A172 (cell line): ENCODE measurements at places on chromosomes 2 and 18.

DNA sequence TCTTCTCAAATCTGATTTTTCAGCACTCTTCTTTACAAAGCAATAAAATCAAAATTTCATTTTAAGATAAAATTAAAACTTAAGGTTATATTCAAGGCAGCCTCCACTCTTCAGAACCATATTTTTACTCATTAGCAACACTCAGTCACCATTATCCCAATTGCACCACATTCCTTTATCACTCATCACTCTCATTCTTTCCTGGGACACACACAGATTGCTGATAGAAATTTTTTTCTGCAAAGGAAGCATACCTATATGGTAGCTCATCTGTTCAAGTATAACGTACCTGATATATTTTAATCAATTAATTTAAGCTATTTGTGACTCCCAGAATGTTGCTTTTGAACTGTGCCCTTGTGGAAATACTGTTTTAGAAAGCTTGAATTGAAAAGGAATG lies 1559.3 kb upstream of the ZEB2 start:
- peak; percentile 1 for DNase-seq

DNA sequence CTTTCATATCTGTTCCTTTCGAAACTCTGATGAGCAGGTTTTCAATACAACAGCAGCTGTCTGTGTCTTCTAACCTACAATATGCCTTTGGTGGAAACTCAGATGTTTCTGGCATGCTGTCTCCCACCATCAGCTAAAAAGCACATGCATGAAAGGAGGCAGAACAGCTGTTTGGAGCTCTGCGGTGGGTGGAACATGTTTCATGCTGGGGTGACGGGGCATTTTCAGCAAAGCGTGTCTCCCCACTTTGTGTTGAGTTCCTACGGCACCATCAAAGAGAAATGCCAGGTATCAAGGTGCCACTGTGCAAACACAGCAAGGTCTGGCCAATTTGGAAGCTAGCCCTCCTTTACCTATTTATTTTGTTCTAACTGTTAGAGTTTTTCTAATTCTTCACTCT lies 290.1 kb downstream of the CLIP4 start:
- no peak for DNase-seq

DNA sequence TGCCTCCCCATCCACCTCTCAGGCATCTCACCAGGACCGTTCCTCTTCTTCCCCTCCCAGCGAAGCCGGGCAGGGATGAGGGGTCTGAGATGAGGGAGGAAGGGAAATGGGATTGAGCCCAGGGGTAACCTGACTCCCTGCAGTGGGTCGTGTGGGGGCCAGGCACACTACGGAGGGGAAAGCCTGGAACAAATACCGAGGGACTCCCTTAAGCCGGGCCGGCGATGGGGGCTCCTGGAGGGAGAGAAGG lies 250 bp upstream of the SPEG start:
- DNase-seq, result no peak

DNA sequence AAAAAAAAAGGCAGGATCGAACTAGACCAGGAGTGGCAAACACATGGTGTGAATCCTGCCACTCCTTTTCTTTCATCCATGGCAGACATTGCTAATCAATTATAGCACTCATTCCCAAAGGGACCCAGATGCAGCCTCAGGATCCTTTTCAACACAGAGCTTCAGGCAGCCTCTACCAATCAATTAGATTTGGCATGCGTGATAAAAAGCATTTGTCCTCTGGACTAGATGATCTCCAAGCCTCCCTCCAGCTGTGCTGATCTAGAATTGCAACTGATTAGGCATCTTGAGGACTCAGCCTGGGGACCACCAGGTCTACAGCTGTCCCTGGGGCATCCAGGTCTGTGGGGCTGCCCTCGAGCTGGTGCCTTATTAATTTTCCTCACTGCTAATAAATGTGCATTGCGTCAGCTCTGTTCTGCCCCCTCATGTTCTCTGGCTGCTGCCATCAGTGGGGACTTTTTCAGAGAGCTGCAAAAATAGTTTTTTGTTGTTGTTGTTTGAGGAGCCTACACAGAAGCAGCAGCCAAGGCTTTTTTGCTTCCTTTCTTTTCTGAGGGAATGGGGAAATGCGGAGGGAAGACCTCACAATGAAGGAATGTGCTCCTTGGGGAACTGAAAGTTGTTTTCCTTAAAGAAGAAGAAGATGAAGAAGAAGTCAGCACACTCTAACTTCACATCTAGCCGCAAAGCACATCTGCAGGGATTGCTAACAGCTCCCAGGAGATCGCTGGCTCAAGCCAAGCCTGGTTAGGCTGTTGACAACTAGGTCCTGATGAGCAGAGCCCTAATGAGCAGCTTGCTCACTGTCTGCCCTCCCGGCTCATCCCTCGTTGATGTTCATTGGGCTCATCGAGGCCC lies 8.8 kb upstream of the ATOH8 start:
- no peak for DNase-seq

GRCh38 chr2:238865744-238866355 lies 18.0 kb downstream of the TWIST2 start:
- DNase-seq, result no peak

DNA sequence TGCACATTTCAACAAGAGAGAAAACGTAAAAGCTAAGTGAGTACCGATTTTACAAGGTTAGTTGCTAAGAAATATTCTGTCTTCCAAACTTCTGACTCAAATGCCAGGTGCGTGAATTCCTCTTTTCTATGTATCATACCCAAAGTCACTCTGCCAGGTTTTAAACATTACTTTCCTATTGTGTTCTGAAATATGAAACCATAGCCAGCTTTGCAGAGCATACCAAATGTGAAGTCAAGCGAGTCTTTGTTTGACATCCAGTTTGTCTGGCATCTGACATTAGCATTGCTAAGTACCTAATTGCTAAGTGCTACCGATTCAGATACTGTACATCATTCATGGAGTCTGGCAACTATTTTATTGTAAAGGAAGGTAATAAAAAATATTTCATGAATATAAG lies 321.9 kb upstream of the GALNT5 start:
- DNase-seq, result no peak
